Suprapubic skin (tissue), 4 donors: ENCODE measurements at places on chromosomes 4 and X.
A peak's percentile ranks its signal among the peaks of the same experiment; 100 is the strongest.

- H3K27me3 ChIP-seq, result peaks cover 2% of the 10 kb centered on the region
- no peaks in the 10 kb centered on the region for H3K36me3 ChIP-seq
- H3K4me3 ChIP-seq, result no peak overlapping the region
- H3K27ac ChIP-seq, result no peak overlapping the region
- H3K4me1 ChIP-seq, result peaks cover 4% of the 10 kb centered on the region
- DNase-seq, result no peak
Measured at GRCh38 chr4:54930226-54930625, 195.2 kb downstream of the KDR start.

DNA sequence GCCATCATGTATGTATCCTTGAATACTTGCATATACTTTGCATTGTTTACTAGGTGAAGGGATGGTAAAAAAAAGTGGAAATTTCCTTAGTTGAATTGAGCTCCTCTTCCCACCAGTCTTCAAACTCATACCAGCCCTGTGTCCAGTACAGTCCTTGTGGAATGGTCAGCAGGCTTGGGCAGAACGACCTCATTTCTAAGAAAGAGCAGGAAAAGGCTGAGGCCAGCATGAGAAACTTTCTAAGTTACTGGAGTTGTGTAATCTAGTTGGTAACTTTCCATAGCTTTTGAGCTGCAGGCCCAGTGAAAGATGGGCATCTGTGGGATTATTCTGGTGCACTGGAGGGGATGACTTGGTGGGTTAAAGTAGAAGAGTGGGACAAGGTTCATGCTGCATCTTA, 87.6 kb downstream of the DCUN1D4 start:
- no peaks in the 10 kb centered on the region for H3K27me3 ChIP-seq
- no peak overlapping the region for H3K4me3 ChIP-seq
- no peaks in the 10 kb centered on the region for H3K36me3 ChIP-seq
- no peak for DNase-seq

DNA sequence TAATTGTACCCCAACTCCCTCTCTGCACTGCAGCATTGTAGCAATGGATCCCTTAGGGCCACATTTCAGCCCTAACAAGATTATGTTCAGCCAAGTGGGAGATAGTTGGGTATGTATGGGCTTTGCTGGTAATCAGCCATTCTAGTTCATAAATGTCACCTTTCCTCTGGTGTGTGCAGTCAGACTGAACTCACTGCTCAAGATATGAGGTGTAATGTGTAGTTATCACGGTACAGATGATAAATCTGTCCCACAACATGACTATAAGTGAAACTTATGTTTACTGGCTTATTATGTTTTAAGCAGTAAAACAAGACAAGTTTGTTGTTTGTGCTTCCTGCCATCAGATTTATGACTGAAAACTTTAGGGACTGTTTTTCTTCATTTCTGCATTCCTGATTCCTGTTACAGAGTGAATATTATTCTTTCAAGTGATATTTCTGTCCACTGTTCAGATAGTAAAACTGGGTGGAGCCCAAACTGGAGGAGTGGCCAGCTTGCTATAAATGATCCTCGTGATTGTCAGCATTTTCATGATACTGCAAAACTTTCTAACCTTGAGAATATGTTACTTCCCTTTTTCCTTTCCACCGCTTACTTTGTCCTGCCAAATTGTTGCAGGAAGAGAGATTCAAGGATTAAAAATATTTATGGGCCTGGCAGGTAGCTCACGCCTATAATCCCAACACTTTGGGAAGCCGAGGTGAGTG, 44.9 kb downstream of the ANAPC4 start:
- H3K4me1 ChIP-seq, result no peaks in the 10 kb centered on the region
- no peak overlapping the region for H3K4me3 ChIP-seq
- no peak for DNase-seq
- H3K36me3 ChIP-seq, result peaks cover 29% of the 10 kb centered on the region

DNA sequence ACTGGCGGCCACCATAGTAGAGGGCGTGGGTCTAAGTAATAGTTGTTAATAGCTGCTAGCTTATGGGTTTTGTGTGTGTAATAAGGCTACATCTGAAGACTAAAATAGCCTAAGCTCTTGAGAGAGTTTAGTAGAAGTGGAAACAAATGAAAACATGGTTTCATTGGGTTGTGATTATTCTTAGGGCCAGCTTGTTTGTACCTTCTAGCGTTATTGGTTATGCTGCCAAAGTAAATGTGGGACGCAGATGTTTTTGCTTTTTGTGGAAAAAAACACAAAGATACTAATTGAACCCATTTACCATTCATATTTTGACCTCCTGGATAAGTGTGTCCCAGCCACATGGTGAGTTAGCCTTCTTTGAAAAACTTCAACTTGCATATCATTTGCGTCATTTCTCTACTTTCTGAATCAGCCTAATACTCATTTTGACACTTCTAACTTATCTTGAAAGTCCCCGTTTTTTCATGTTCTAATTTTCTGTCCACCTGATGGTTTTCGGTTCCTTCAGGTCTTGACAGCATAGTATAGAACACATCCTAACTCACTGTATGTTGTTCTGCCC, 305.3 kb downstream of the FRMPD4 start:
- H3K27me3 ChIP-seq, result no peaks in the 10 kb centered on the region
- H3K4me3 ChIP-seq, result no peak overlapping the region
- no peaks in the 10 kb centered on the region for H3K36me3 ChIP-seq
- H3K27ac ChIP-seq, result no peak overlapping the region

DNA sequence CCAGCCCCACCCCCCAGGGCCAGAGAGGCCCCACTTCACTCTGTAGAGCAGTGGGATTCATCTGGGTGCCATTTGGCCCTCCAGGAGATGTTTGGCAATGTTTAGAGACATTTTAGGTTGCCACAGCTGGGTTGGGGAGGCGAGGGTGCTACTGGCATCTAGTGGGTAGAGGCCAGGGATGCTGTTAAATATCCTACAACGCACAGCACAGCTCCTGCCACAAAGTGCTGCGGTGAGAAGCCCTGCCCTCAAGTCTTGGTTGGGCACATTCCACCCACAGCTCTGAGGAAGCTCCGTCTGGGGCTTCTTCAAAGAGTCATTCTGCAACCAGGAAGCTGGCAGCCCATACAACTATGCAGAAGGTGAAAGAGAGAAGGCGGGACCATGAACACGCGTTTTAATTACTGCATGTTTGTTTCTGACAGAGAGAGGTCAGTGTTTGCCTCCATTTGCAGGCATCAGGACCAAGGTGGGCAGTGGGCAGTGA, 48.1 kb upstream of the FAM9C start:
- no peak overlapping the region for H3K27ac ChIP-seq
- H3K4me1 ChIP-seq, result peaks cover 19% of the 10 kb centered on the region
- no peaks in the 10 kb centered on the region for H3K27me3 ChIP-seq
- no peaks in the 10 kb centered on the region for H3K36me3 ChIP-seq
- no peak for DNase-seq
- H3K4me3 ChIP-seq, result no peak overlapping the region

GRCh38 chrX:69186651-69187050, 21.4 kb upstream of the PJA1 start:
- H3K27me3 ChIP-seq, result no peaks in the 10 kb centered on the region
- no peaks in the 10 kb centered on the region for H3K4me1 ChIP-seq
- H3K36me3 ChIP-seq, result no peaks in the 10 kb centered on the region

DNA sequence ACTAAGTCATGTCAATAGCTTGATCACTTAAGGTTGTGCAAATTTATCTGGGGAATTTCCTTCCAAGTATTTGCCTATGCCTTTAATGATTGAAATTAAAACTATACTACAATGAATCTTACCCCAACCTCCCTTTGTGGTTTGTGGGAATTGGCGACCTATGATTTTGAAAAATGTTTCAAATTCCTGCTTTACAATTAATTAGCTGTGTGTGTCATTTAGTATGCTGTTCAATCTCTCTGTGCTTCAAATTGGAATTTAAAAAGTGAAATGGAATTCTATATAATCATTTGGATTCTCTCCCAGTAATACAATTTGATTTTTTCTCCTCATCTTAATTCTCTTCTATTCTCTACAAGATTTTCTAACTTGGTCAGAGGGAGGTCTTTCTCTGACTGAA, 2319.5 kb downstream of the ARAP2 start:
- no peak overlapping the region for H3K27ac ChIP-seq
- H3K27me3 ChIP-seq, result no peaks in the 10 kb centered on the region
- no peak overlapping the region for H3K4me3 ChIP-seq
- H3K4me1 ChIP-seq, result no peaks in the 10 kb centered on the region
- no peak for DNase-seq

GRCh38 chrX:112820364-112821268, 20.0 kb downstream of the AMOT start:
- no peaks in the 10 kb centered on the region for H3K27me3 ChIP-seq
- no peak overlapping the region for H3K4me3 ChIP-seq
- no peak overlapping the region for H3K27ac ChIP-seq
- H3K4me1 ChIP-seq, result peaks cover 23% of the 10 kb centered on the region
- no peaks in the 10 kb centered on the region for H3K36me3 ChIP-seq

DNA sequence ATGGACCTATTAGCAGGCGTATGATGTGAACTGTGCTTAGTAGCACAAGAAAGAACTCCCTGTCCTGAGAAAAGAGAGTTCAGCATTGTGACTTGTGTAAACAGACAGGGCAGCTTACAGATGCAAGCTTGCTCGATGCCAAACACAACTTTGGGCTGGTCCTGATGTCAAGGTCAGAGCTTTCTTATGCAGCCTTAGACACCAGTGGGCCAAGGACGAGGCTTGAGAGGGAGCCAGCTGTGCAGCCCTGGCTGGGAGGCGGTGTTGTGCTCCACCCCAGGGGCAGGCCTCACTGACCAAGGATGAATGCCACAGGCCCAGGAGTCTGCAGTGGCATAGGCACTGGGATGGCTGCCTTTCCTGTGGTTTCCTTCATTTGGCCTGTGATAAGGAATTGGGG, 35.4 kb downstream of the JADE1 start:
- H3K4me1 ChIP-seq, result peaks cover 7% of the 10 kb centered on the region
- no peak for DNase-seq
- H3K27me3 ChIP-seq, result no peaks in the 10 kb centered on the region
- H3K4me3 ChIP-seq, result no peak overlapping the region
- peaks cover 60% of the 10 kb centered on the region for H3K36me3 ChIP-seq
- peak overlapping the region; percentile 63 for H3K27ac ChIP-seq

DNA sequence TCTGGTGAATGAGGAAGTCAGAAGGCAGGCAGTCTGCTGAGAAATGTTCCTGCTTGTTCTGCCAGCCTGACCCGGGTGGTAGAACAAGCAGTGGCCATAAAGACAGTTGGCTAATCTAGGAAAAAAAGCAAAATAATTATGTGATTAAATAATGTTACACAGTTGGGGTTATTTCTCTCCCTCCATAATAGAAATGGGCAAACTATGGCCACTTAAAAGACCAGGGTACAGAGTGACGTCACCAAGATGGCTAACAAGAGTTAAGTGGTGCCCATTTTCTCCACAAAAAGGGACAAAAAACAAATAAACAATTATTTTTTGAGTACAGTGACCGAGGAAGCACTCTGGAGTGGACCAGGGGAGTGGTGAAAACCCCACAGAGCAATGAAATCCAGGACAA, 16.1 kb upstream of the SPANXD start:
- no peaks in the 10 kb centered on the region for H3K36me3 ChIP-seq
- no peak overlapping the region for H3K27ac ChIP-seq
- no peaks in the 10 kb centered on the region for H3K27me3 ChIP-seq
- H3K4me3 ChIP-seq, result no peak overlapping the region
- no peaks in the 10 kb centered on the region for H3K4me1 ChIP-seq

DNA sequence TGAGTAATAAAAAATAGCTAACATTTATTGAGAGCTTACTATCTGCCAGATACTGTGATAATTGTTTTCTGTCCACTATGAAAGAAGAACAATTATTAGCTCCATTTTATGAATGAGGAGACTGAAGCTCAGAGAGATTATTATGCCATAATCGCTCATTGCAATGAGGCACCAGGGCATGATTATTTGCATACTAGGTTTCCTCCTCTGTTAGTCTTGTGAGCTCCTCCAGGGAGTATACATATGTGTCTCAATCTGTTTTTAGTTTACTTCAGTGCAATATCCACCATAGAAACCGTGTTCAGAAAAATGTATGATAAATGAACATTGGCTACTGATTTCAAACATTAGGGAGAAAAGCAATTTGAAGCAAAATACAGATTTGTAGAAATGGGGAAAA, 139.4 kb upstream of the OTUD4 start:
- no peak overlapping the region for H3K27ac ChIP-seq
- H3K4me3 ChIP-seq, result no peak overlapping the region
- H3K36me3 ChIP-seq, result no peaks in the 10 kb centered on the region
- no peaks in the 10 kb centered on the region for H3K27me3 ChIP-seq
